ENCODE measurements at places on chromosomes 16 and 17.

DNA sequence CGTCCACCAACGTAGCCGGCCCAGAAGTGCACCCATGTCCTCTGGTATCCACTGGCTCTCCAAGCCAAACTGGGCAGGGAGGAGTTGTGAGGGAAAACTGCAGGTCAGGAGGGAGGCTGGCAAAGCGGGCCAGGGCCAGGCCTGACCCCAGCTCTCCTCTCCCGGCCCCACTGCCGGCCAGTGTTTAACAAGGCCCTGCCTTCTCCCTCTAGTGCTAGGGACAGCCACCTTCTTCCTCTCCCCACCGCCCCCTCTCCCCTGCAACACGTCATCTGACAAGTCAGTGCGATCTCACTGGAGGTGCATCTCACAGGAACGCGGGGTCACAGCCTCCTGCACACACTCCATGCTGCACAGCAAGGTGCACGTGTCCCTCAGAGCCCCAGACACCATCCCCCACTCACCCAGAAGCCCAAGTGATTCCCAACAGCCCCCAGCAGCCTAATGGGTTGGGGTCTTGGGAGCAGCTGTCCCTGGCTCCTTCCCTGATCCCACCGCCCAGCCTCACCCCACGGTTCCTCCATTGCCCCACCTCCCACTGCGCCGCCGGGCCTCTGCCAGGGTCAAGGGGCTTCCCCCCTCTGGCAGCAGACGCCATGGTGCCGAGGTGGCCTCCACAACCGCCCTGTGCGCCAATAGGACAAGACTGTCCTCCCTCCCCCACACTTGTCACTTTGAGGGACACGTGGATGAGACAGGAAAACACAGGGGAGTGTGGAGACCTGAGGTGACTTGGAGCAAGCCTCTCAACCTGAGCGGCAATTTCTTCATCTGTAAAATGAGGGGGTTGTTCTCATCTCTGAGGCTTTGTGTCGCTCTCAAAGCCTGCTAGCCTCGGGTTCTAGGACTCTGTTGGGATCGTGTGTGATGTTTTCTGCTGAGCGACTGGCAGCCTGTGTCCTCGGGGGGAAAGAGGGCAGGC, 1.1 kb upstream of the ACE start:
- DNase-seq: no peak

DNA sequence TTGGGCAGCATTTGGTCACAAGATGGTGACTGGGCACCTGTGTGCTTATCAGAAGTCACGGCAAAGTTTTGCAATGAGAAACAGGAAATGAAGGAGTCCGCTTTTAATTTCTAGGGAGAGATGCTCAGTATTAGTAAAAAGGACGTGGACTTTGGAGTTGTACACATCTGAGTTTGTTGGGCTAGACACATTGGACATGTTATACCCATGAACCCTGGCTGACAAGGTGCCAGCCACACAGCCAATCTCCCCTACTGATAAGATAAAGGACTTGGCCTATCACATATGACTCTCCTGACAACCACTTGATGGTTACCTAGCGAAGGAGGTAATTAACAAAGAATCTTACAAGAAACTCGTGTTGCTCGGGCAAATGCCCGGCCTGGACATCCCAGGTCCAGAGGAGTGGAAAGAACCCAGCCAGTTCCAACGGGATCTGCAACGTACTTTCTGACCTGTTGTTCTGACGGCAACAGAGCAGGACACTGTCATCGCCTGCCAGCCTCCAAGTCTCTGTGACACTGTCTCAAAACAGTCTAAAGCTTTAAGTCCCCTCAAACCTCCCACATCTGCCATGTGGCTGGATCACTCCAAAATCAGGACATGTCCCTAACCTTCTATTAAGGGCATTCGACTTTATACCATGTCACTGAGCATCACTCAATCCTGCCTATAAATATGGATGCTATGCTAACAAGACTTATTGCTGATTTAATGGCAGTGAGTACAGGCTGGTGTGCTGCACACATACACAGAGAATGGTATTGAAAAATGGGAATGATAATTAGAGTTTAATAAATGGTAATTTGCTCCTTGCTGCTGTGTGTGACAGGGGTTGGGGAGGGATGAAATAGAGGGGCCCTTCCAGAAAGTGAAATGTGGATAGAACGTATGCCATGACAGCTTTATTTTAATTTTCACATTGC, 47.6 kb upstream of the LYRM9 start:
- DNase-seq: no peak

- no peak for DNase-seq
Measured at GRCh38 chr16:2749936-2750335, 2.5 kb upstream of the SRRM2 start.

GRCh38 chr16:56983211-56983751, 6.1 kb upstream of the NLRC5 start:
- DNase-seq: no peak

DNA sequence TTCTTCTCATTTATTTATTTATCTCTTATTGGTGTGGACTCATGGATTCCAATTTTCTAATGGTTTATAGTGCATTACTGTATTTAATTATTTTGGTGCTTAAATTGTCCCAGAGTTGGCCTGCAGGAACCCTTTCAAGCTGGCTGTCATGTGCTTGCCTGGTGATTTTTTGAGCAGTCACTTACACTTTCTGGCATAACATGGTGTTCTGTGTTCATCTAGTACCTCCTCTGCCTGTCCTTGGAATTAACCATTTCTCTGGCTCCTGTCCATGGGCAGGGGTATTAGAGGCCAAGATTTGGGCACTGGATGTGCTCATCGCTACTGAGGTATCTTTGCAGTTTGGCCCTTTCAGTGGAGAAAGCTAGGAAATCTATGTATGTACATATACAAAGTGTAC, 67.0 kb downstream of the CLEC16A start:
- DNase-seq: no peak

- no peak for DNase-seq
Measured at GRCh38 chr17:73548620-73549311, 95.5 kb downstream of the SDK2 start.

DNA sequence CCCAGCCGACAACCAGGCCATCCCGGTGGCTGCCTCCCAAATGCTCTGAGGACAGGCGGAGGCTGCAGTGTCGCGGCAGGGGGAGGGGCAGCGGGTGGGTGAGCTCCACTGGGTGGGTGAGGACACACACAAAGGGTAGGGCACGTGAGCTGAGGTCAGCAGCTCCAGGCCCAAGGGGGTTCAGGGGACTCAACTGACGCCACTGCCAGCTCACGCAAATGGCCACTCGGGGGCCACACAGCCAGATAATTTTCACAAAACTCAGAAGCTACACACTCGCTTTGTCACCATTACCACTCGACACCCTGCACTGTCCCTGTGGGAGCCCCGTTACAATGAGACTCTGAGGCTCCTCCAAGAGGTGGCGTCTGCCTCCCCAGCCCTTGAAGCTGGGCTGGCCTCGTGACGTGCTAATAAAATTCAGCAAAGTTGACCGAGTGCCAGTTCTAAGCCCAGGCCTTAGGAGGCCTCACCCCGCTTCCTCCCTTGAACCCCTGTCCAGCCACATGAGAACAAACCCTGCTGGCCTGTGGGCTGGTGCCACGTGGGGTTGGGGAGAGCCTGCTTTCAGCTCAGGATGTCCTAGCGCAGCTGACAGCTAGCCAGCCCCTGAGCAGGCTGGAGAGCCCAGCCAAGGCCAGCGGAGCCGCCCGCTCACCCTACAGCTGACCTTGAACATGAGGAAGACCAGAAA, 56.9 kb downstream of the RMI2 start:
- DNase-seq: no peak

- DNase-seq: no peak
Measured at GRCh38 chr17:63701868-63702720, 2.2 kb upstream of the LIMD2 start.

DNA sequence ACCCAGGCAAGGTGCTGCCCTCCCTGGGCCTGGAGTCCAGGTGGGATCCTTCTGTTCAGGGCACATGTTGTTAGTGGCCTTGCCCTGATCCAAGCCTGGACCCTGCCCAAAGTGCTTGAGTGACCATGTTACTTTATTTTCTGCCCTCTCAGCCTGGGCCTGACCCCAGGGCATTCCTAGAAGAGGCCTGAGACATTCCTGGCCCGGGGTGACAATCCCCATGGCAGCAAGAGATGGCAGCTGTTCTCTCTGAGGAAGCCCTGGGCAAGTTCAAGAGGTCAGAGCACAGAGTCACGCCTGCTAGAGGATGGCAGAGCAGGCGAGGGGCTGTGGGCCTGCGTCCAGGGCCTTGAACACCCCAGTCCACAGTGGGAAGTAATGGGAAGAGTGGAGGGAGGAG, 5.0 kb downstream of the CDH16 start:
- no peak for DNase-seq

- DNase-seq: no peak
Measured at GRCh38 chr17:67194134-67194533, 50.9 kb downstream of the HELZ start.

All from NCI-H446 treated with DMSO at 0.1 percent for 48 hours (cell line).